ENCODE measurements at places on chromosomes 2 and 18.

DNA sequence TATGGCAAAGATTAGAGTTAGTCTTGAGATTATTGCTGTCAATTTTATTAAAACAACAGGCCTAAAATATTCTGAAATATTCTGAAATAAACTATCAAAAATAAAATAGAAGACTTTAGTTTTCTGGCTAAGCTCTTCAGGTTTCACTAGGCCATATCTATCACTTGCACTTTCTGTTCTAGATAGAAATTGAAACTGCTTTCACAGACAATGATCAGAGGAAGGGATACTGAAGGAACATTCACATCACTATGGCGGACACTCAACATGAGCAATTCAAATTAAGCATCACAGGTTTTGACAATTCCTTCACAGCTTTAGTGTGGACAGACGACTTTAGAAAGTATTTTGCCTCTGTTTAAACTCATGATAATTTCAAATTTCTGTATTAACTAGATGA, 586.4 kb upstream of the REG3G start:
- no peak for DNase-seq

- no peak for DNase-seq
These were observed 16.5 kb downstream of the CPLX4 start for GRCh38 chr18:59301929-59302328.

GRCh38 chr2:176566496-176566895, 297.3 kb downstream of the MTX2 start:
- no peak for DNase-seq

- no peak for DNase-seq
These were observed 164.1 kb downstream of the MYCN start for GRCh38 chr2:16104315-16104948.

DNA sequence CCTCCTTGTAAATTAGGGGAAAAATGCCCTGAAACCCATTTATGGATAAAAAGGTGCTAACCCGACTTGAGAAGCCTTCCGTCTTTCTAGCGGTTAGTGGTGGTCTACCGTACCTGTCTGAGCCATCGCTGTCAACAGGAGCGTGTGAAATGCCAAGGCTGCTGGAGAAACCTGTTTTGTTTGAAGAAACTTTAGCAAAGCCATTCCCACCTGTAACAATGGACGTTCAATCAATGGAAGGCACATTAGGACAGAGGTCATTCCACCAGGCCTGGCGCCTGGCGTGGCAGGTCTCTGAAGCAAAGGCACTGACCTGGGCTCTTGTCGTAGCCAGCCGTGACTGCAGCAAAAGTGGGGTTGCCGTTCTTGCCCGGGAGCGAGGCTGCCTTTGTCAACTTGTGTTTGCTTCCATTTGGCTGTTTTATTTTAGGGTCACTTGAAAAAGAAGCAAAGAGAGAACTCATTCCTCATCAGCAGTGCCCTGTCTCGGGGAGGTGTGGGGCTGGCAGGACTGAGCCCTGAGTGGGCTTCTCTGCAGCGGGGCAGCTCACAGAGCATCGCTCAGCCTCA, 47.2 kb downstream of the ZAP70 start:
- DNase-seq, result no peak

- no peak for DNase-seq
These were observed 224.1 kb upstream of the PARD3B start for GRCh38 chr2:204321027-204321800.

DNA sequence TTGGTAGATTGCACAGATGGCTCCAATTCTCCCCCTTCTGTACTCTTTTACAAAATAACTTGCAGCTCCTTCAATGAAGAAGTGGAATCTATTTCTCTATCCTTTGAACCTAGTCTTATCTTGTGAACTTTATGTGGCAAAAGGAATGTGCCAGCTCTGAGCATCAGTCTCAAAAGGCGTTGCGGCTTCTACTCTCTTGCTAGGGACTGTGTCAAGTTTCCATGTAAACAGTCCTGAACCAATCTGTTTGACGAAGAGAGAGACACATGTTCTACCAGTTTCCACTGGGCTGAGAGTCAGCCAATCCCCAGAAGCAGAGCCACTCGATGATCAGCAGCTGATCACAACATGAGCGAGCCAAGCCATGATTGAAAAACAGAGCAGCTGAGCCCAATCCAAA, 439.7 kb upstream of the SETBP1 start:
- no peak for DNase-seq

DNA sequence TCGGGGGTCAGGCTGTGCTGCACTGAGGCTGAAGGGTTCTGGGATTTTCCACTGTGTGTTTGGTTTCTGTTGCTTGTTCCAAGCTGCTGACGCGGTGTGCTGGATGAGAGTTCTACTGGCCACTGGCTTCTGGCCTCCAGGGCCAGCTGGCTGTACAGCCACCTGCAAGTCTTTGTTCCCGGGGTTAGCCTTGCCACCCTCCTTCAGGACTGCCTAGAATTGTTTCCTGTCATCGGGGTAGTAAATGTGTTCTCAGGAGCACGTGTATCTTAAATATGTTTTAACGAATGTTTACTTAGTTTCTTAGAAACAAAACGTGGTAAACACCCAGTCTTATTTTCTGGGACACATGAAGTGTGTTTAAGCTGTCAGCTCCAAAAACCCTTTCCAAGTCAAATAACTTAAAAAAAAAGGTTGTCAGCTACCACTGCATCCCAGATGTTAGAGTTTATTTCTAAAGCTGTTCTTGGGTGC, 231.2 kb downstream of the AGAP1 start:
- DNase-seq, result no peak

DNA sequence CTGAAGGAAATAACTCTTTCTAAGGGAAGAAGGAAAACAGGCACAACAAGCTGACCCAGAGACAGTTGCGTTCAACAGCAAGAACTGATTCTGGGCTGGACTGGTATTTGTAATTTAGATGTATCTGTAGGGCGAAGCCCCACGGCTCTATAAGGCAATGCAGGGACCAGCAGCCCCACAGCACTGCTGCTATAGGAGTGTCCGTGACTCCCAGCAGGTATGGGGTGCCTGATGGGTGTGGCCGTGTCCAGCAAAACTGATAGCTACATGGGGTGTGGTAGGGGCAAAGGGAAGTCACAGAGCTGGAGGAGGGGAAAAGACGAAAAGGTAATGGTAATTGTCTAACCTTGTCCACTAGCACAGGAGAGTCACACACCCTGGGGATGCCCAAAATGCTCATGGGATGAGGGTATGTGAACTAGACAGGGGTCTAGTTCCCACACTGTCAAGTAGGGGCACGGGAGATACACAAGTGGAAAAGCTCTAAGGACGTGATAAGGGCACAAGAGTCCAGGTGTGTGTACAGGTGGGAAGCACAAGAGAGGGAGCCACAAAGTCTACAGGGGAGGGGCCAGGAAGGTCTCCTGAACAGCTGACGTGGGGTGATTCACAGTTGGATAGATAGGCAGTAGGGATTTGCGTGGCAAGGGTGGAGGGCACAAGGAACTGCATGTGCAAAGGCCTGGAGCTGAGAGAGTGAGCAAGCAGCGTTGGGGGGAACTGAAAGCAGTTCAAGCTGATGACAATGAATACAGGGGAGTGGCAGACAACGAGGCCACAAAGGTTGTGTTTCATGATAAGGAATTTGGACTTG, 48.5 kb upstream of the ASPRV1 start:
- no peak for DNase-seq

- DNase-seq, result no peak
These were observed 300.4 kb upstream of the TNP1 start for GRCh38 chr2:217160103-217160743.

DNA sequence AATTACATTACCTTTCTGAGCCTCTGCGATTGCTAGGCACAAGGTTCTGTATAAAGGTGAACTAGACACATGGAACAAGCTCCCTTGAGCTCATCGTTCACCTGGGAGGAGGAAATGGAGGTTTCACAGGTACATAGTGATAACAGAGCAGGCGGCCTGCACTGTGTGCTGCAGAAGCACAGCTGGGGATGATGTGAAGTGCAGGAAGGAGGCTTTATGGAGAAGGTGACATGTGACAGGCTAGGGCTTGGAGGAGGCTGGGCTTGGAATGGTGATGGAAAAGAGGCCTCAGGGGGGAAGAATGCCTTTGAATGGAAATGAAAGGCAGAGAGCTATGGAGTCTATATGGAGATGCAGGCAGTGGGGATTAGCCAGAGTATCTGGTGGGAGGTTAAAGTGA, 22.9 kb downstream of the MARCHF4 start:
- DNase-seq, result no peak

GRCh38 chr18:77554061-77554460, 304.4 kb downstream of the GALR1 start:
- DNase-seq, result no peak

DNA sequence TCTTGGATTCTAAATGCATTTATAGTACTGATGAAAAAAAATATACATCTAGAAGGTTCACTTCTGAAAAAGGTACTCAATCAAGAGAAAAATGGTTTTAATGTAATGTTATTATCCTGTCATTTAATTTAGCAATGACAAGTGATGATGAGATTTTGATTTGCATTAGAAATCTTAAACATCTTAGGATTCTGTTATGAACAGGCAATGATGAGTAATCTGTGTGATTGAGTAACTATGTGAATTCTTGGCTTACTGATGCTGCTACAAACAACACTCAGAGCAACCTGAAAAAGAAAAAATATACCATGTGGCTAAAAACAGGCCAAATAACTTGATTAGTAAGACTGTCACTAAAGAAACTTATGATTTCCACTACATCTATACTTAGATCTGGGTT, 30.1 kb downstream of the RBKS start:
- DNase-seq, result no peak

- no peak for DNase-seq
These were observed 86.1 kb downstream of the SLC25A12 start for GRCh38 chr2:171807831-171808393.

GRCh38 chr18:23994361-23994902, 20.1 kb upstream of the TTC39C start:
- no peak for DNase-seq

- no peak for DNase-seq
These were observed 2.8 kb upstream of the SGO2 start for GRCh38 chr2:200523158-200523557.

GRCh38 chr2:96136129-96136720, 2.1 kb downstream of the ASTL start:
- no peak for DNase-seq

GRCh38 chr2:60604486-60605064, 51.1 kb upstream of the BCL11A start:
- DNase-seq, result no peak

- no peak for DNase-seq
These were observed 3.3 kb upstream of the ZBTB7C start for GRCh38 chr18:48412339-48412929.

GRCh38 chr18:77765468-77765867, 515.8 kb downstream of the GALR1 start:
- no peak for DNase-seq

DNA sequence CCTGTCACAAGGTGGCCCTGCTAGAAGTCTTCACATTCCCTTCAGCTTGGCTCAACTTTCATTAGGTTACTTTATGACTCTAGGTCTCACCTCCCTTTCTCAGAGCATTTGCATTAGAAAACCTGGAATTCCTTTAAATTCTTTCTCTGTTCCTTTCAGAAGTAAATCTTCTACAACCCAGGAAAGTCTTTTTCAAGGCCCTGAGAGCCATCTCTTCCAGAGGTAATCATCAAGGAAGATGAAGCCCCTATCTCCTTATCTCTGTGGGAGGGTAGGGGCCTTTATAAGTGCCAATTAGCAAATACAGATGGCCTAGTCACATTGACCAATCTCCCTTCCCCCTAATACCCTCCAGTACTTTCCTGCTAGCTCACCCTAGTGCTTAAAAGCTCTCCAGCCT, 848.0 kb upstream of the FAM98A start:
- DNase-seq, result no peak

GRCh38 chr18:74525741-74526140, 8.6 kb upstream of the CNDP1 start:
- no peak for DNase-seq

DNA sequence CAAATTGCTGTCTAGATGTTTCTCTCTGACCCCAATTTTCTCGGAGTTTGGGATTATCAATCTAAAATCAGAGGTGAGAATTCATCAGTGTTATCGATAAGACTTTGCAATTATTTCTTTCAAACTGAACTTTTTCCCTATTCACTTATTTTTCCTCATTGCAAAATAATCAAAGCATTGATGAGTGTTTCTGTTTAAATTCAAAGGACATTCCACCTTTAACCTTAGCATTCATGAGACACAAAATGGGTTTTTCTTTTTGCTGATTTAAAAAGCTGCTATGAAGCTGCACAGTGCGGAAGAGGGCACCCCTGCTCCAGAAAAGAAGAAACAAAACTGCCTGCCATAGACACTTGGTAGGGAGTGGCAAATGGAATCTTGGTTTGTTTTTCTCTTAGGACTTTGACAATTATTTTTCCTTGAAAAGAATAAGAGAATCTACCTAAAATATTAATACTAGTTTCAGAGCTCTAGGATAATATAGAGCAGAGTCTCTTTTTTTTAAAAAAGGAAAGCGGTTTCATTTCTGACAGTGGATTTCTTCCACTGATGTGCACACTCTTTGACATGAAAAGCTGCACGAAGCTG, 203.4 kb downstream of the TGIF1 start:
- no peak for DNase-seq

DNA sequence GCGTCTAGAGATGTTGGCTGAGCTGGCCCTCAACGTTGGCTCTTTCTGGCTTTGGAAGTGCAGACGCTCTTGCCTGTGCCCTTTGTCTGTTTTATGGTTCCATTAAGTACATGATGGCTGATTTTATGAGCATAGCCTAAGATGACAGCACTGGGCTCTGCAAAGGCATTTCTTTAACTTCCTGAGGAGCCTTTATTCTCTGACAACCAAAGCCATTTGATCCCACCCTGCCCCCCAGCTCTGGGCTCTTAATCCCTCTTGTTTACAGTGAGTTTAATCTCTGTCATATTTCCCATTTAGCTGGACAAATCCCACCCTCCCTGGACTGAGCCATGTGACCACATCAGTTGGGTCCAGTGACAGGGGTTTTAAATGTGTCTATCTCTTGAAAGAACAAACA, 195.9 kb downstream of the ACKR3 start:
- no peak for DNase-seq

DNA sequence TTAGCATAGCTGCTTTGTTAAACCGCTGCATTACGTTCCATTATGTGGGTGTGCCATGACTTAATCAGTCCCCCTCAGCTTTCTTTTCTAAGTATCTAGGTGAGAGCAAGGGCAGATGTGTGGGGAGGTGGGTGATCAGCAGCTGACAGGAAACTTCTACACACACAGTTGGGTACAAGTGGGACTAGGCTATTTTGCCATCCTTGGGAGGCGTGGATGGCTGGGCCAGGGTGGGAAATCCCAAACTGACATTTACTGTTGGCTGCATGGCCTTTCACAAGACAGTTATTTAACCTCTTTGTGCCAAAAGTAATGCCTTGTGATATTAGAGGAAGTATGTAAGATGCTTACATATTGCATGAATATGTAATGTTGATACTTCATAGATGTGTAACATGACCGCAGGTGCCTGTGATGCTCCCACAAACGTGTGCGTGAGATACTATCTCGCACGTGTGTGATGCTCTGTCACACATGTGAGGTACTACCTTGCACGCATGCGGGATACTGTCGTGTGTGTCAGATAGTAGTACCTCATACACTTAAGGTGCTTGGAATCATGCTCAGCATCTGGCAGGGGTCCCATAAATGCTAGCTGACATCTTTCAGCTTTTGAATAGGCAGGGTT, 314.5 kb downstream of the PRKCE start:
- no peak for DNase-seq

- no peak for DNase-seq
These were observed 1.2 kb downstream of the RTKN start for GRCh38 chr2:74440378-74441169.
